ENCODE measurements at places on chromosomes 11 and 22. TPM values are rescaled to one million over a fixed set of nuclear protein-coding genes. Genes with fewer than 3 reads are reported as not detected.

TREH gene
- not detected for total RNA-seq

SLC35F2 gene
- total RNA-seq: 21.9 TPM

FGF3 gene
- not detected for total RNA-seq

CWF19L2 gene
- total RNA-seq: 26.1 TPM

KDM4D gene
- total RNA-seq: 0.93 TPM

RASD2 gene
- not detected for total RNA-seq

WNT7B gene
- total RNA-seq: not detected

DNA sequence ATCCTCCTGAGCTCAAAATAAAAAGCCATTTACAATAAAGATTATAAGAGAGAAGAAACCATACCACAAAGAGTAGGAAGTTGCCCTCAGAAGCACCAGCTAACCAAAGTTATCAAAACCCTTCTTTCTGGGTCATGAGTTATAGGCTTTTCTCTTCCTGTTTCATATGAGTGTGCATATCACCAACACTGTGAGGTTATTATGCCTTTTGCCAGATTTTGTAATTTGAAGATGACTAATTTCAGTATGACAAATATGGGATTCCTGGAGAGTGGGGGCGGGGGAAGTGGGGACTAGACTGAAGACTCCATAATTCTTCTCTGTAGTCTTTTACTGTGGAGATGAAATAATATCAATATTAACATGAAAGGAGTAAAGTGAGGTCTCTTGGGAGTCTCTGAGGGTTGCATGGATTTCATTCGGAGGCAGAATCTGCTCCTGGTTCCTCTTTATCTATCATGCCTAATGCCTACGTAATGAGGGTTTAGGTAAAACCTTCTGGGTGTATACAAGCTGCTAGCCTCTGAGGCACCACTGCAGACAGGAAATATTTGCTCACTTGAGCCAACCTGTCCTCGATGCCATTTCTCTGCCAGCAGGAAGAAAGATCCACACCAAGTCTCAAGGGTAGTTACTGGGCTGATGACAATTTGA lies 2.1 kb downstream of the LPXN start:
- peaks cover 62% of the 10 kb centered on the region for H3K36me3 ChIP-seq
- H3K27me3 ChIP-seq: no peaks in the 10 kb centered on the region
- peak overlapping the region; percentile 96 for H3K4me3 ChIP-seq
- H3K27ac ChIP-seq: peak overlapping the region; percentile 100

DNA sequence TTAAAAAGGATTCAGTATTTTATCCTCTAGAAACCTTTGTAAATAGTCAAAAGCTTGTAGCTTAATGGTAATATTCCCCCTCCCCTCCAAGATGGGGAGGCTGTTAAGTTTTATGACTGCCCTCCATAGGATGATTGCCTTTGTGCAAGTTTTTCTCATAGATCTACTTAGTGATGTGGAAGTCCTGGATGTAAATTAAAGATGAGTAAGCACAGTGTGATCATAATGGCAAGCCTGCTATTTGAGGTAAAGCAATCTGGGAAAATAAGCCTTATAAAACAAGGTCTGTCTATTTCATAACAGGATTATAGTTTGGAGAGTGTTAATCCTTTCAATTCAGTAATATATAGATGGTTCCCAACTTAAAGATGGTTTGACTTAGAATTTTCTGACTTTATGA lies 216.3 kb downstream of the DDX10 start:
- H3K27me3 ChIP-seq: no peaks in the 10 kb centered on the region
- peaks cover 9% of the 10 kb centered on the region for H3K4me1 ChIP-seq
- H3K27ac ChIP-seq: no peak overlapping the region
- H3K4me3 ChIP-seq: no peak overlapping the region

DNA sequence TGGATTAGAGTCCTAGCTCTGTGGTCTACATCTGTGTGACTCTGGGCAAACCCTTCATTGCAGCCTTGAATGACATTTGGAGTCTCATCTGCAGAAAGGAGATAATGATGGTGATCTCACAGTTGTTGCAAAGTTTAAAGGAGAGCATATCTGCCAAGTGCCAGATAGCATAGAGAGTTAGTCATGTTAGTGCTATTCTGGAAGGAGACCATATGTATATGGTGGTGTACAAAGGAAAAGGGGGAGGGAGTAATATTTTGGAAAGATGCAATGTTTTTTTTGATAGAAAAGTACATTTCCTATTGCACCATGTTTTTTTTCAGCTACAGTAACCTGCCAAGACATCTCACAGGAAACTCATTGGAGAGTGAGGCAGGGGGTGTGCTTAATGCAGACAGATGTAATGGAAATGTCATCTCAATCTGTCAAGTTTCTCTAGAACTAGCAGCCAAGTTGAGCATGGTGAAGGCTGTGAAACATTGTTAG lies 92.1 kb upstream of the NARS2 start:
- H3K4me3 ChIP-seq: no peak overlapping the region
- H3K27ac ChIP-seq: no peak overlapping the region
- no peaks in the 10 kb centered on the region for H3K36me3 ChIP-seq
- no peak for DNase-seq
- H3K4me1 ChIP-seq: no peaks in the 10 kb centered on the region

GRCh38 chr11:34585304-34585734 lies 35.6 kb upstream of the EHF start:
- H3K36me3 ChIP-seq: no peaks in the 10 kb centered on the region
- H3K27ac ChIP-seq: peak overlapping the region; percentile 77
- DNase-seq: no peak

GRCh38 chr11:65121447-65121864 lies 478 bp downstream of the FAU start:
- peaks cover 77% of the 10 kb centered on the region for H3K36me3 ChIP-seq
- no peaks in the 10 kb centered on the region for H3K27me3 ChIP-seq
- H3K27ac ChIP-seq: peak overlapping the region; percentile 99

DNA sequence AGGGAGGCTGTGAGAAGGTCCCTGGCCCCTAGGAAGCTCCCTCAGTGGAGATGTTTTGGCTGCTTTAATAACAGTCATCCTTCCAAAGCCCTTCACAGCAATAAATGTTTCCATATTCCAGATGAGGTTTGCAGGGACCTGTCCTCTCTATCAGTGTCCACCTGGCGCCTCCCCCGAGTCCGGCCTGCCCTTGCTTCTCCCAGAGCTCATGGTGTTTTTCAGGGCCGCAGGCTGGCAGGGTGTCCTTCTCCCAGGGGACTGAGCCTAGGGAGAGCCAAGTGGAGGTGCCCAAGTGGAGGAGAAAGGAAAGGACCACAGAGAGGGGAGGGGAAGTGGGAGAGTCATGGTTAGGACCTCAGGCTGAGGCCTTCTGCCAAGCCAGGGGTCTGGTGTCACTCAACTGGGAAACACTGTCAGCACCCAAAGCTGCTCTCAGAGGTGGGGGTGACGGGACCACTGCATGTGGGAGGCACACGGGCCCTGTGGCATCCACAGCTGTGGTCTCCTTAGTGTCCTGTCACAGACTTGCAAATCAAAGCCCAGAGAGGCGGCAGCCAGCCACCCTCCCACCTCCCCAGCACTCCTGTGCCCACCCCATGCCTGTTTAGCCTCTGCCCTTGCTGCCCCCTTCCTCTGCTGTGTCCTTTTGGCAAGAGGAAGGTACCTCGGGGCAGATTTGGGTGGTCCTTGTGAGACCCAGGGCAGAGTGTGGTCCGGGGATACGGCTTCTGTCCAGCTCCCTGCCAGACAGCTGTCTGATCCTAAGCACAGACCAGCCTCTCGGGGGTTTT lies 6.4 kb downstream of the DERL3 start:
- peaks cover 73% of the 10 kb centered on the region for H3K36me3 ChIP-seq
- peak overlapping the region; percentile 35 for H3K27ac ChIP-seq
- peaks cover 51% of the 10 kb centered on the region for H3K4me1 ChIP-seq
- no peak overlapping the region for H3K4me3 ChIP-seq
- H3K27me3 ChIP-seq: no peaks in the 10 kb centered on the region

DNA sequence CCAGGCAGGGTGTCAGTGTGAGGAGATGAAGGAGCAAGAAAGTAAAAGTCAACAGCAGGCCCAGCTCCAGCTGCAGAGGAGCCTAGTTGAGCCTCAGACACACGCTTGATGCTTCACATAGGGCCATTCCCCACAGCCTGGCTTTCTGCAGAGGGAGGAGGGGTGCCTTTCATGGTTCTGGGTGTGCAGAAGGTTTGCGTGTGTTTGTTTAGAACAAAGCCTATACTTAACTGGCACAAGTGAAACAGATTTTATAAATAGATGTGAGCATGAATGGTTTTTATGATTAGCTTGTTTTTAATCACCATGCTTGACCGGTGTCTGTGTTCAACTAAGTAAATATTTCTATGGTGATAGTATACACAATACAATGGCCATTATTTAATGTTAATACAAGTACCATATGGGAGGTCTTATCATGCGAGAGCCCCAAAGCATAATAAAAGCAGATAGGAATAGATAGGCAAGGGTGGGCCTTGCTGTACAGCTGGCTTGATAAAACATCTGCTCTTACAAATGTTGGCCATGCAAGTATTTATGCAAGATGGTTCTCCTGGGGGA lies 290.2 kb downstream of the ETS1 start:
- no peaks in the 10 kb centered on the region for H3K27me3 ChIP-seq
- H3K4me3 ChIP-seq: no peak overlapping the region

DNA sequence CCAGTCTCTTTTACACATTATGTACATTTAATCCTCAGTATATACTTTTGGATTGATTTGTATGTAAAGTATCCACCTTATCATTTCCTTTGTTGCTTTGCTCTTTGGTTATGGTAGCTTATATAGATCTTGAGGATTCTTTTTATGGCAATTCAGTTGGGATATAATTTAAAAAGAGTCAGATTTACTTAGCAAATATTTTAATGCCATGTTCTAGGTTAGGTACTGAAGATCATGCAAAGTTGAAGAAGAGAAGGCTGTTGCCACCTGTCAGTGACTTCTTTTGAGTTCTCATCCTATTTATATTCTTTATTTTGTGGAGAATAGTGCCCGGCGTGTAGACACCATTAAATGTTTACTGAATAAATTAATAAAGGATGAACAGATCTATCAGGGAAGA lies 279.7 kb downstream of the TMEM135 start:
- H3K27ac ChIP-seq: no peak overlapping the region
- no peak for DNase-seq
- H3K27me3 ChIP-seq: no peaks in the 10 kb centered on the region
- no peaks in the 10 kb centered on the region for H3K4me1 ChIP-seq
- no peak overlapping the region for H3K4me3 ChIP-seq

DNA sequence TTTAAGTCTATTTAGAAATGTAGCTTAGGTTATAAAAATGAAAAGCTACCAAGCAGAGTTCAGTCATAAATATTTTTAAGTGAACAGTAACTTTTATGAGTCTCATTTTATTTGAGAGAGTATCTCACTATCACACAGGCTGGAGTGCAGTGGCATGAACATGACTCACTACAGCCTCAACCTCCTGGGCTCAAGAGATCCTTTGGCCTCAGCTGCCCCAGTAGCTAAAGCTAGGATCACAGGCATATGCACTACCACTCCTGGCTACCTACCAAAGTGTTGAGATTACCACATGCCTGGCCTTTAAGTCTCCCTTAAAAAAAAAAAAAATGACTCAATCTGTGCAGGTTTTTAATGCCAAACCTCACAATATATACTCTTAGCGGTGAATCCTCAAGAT lies 34.7 kb upstream of the CLNS1A start:
- DNase-seq: no peak
- peaks cover 90% of the 10 kb centered on the region for H3K36me3 ChIP-seq
- H3K27ac ChIP-seq: no peak overlapping the region

GRCh38 chr11:46367244-46367915 lies 14.1 kb upstream of the MDK start:
- H3K27ac ChIP-seq: no peak overlapping the region
- H3K4me1 ChIP-seq: peaks cover 10% of the 10 kb centered on the region
- peaks cover 28% of the 10 kb centered on the region for H3K36me3 ChIP-seq
- H3K27me3 ChIP-seq: no peaks in the 10 kb centered on the region

DNA sequence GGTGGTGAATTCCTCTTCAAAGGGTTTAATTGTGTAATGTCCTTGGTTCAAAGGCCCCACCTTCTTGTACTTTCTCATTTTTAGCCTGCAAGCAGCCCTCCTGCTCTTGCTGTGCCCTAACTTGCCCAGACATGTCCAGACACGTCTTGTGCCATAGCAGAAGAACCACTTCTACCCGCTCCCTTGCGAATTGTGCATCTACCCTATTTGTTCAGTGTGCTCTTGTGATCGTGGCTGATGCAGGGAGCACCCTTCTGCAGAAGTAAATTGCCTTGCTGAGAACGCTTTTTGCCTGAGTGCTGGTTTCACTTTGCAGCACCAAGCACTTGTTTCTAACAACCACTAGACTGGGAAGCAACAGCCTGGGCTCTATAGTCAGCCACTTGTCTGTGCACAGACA lies 249.4 kb downstream of the SBF2 start:
- peaks cover 14% of the 10 kb centered on the region for H3K4me1 ChIP-seq
- H3K36me3 ChIP-seq: peaks cover 12% of the 10 kb centered on the region
- H3K4me3 ChIP-seq: no peak overlapping the region
- no peak for DNase-seq

DNA sequence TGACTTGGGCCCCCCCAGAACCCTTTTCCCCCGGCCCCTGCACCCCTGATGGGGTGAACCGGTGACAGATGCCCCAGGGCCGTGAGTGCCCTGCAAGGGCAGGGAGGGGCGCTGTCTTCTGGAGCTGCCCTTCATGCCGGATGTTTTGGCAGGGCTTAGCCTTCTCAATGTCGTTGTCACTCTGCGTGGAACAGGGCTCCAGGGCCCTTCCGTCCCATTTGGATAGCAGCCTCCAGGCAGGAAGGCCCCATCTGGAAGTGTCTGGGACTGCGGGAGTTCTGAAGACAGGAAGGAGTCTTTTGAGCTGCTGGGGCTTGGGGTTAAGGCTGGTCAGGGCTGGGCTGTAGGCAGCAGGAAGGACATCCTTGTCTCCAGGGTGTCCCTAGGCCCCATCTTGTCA lies 4.6 kb downstream of the FRMD8 start:
- H3K4me3 ChIP-seq: peak overlapping the region; percentile 19
- H3K4me1 ChIP-seq: peaks cover 57% of the 10 kb centered on the region
- peaks cover 64% of the 10 kb centered on the region for H3K36me3 ChIP-seq
- no peaks in the 10 kb centered on the region for H3K27me3 ChIP-seq
- no peak overlapping the region for H3K27ac ChIP-seq
- DNase-seq: no peak

- no peak for DNase-seq
- H3K27ac ChIP-seq: no peak overlapping the region
- no peaks in the 10 kb centered on the region for H3K36me3 ChIP-seq
- peaks cover 12% of the 10 kb centered on the region for H3K4me1 ChIP-seq
- H3K27me3 ChIP-seq: no peaks in the 10 kb centered on the region
These were observed 30.3 kb upstream of the WNT7B start for GRCh38 chr22:46007003-46007847.

DNA sequence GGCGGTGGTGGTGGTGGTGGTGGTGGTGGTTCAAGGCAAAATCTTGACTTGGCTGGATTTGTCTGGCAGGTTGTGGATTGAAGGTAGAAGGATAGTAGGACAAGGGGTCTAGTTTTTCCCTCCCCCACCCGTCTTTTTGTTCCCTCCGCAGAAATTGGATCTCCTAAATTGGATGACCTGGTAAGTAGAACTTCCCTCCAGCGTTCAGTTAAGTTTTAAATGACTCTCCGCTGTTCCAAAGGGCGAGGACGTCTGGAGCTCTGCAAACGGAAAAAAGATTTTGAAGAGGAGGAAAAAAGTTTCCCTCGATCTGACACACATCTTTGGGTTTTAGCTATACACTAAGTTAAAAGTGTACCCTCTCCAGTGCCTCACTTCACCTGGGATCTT lies 422 bp upstream of the LGR4 start:
- H3K36me3 ChIP-seq: peaks cover 3% of the 10 kb centered on the region
- no peak for DNase-seq
- H3K4me3 ChIP-seq: peak overlapping the region; percentile 89
- peak overlapping the region; percentile 30 for H3K27ac ChIP-seq

- H3K27ac ChIP-seq: no peak overlapping the region
- H3K27me3 ChIP-seq: no peaks in the 10 kb centered on the region
- H3K36me3 ChIP-seq: no peaks in the 10 kb centered on the region
- no peak for DNase-seq
- H3K4me3 ChIP-seq: no peak overlapping the region
These were observed 364.9 kb downstream of the FAT3 start for GRCh38 chr11:92589512-92589911.

All from activated B cell treated with CpG ODN at 0.5 μM for 24 hours (primary cell).